ENCODE measurements at places on chromosomes 2 and 18. TPM values are rescaled to one million over a fixed set of nuclear protein-coding genes. Genes with fewer than 3 reads are reported as not detected.

- no peak for DNase-seq
Observed at GRCh38 chr2:36407413-36407812, 51.8 kb downstream of the CRIM1 start.

DNA sequence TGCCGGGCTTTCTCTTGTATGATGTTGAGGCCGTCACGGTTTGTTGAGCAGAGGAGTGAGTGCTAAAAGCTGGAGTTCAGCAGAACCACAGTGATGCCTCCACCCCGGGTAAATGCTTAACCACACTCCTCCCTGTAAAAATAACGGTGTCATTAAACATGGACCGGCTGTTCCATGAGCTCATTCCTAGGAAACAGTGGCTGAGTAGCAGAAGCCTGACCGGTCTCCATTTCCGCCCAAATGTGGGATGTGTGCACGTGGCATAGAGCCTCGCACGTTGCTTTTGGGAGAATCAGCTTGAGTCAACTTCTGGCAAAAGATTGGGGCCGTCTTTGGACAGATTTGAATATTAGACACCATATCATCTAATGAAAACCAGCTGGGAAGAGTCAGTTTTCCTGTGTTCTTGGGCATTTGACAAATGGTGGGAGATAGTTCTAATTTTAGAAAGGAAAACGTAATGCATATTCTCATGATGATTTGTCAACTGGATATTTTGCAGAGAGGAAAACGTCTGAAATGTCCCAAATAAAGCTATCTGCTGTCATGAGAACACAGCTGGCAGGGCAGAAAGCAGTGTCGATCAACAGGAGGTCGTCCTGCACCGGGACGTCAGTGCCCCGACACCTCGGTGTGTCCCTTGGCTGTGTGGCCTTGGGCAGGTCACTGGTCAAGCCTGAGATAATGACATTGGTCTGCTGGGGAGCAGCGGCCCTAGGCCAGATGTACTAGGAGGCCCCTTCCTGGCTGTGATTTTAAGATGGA lies 42.4 kb downstream of the LRRFIP1 start:
- DNase-seq, result peak; percentile 99

The OR6B2 gene
- total RNA-seq, result not detected

DNA sequence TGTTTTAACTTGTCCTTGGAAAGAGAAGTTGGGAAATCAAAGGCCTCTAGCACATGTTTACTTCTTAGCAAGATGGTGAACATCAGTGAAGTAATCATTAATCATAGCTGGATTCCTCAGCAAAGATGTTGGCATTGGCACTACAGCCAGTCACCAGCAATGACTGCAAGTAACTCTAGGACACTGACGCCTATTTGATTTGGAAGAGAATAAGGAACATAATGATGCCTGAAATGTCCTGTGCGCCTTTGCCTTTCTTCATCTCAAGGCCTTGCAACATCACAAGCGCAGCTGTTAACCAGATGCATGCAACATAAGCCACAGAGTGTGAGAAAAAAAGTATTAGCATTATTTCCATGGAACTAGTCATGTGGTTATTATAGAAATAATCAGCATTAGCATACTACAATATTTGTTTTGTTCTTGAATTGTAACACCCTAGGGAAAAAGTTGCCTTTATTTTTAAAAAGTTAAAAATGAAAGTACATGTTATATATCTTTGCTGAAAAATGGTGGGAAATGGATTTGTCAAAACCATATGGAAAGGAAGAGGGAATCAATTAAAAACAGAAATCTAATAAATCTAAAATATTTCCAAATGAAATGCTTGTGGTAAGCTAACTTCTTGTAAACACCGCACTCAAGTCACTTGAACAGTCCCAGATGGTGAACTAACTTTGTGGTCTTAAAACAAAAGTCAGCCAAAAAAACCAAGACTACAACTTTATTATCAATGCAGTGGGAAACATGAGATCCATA lies 55.6 kb downstream of the THADA start:
- DNase-seq, result peak; percentile 98

- no peak for DNase-seq
Observed at GRCh38 chr2:132267105-132267497, 105.3 kb upstream of the ANKRD30BL start.

GRCh38 chr2:235162837-235163197 lies 211.0 kb downstream of the SH3BP4 start:
- no peak for DNase-seq

GRCh38 chr2:231348704-231349373 lies 46.7 kb upstream of the B3GNT7 start:
- no peak for DNase-seq

The ADCYAP1 gene
- 3.4 TPM for total RNA-seq

The PJVK gene
- 5.9 TPM for total RNA-seq

DNA sequence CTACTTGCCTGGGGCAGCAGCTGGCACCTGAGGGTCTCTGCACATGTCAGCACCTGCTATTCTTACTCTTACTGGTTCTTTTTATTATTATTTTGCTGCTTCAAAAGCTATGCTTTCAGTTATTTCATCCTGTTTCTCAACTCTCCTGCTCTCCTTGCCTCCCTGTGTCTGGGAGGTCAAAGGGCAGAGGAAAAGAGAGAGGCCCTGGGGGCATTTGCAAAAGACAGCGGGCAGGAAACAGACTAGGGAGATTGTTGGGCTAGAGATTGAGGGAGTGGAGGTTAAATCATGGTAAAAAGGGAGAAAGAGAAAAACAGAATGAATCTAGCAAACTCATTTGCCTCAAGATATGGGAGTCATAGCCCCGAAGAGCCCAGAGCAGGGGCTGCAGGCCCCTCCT lies 21.1 kb upstream of the RPL31 start:
- DNase-seq, result no peak

- DNase-seq, result no peak
Observed at GRCh38 chr2:24351627-24351938, 8.8 kb downstream of the ITSN2 start.

GRCh38 chr18:24672165-24672941 lies 211.9 kb downstream of the HRH4 start:
- no peak for DNase-seq

DNA sequence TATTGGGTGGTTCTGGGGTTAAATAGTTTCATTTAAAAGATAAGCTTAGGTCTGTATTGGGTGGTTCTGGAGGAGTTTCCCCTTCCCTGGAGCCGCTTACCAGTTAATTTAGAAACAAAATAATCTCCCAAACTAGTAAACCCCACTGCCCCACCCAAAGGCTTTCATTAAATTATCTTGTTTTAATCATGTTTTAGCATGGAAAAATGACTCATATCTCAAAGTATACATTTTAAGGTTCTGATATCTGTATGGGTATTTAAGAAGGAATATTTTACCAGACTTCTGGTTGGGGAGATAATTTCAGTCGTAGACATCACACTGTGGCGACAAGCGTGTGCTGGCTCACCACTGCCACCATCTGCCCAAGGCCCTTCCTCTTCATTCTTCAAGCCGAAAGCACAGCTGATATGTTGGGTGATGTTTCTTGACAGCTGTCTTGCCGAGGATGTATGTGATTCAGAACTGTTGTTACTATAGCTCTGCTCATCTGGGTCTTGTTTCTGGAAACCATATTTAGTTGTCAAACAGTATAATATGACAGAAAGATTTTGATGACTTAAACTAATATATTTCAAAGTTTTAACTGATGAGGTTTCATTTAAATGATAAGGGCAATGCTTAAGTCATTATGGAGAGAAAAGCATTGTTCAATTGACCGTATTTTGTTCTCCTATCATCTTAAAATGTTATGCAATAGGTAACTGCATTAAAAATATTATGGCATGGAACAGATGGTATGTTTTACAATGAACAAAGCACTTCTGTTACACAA lies 5.1 kb downstream of the FIGLA start:
- DNase-seq, result peak; percentile 58

The LYPD6 gene
- total RNA-seq, result 5.1 TPM

DNA sequence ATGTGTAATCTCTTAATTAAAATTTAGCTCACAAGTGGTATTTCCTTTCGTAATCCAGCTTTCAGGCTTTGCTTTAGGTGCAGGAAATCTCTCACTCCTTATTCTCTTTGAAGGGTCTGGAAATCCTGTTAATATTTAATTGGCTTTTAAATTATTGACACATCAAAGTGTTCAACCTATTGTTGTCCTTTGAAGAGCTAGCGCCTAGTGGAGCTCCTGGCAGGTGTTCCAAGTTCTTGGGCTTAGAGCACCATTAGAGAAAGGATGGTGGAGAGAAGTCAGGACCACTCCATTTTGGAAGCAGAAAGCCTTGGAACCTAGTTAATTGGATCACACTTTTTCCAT lies 92.4 kb downstream of the CABLES1 start:
- DNase-seq, result no peak

- DNase-seq, result no peak
Observed at GRCh38 chr2:70580352-70580751, 26.7 kb upstream of the TGFA start.

- no peak for DNase-seq
Observed at GRCh38 chr18:56305583-56305982, 332.8 kb downstream of the TXNL1 start.

All from skin of body (tissue), 3 donors.